B cell (primary cell): ENCODE measurements at places on chromosomes 16 and 17. TPM values are rescaled to one million over a fixed set of nuclear protein-coding genes. Genes with fewer than 3 reads are reported as not detected.

POLR3K gene
- 28.3 and 34.9 TPM in 2 replicates for total RNA-seq

MPP3 gene
- total RNA-seq, result not detected in 2 replicates

DNA sequence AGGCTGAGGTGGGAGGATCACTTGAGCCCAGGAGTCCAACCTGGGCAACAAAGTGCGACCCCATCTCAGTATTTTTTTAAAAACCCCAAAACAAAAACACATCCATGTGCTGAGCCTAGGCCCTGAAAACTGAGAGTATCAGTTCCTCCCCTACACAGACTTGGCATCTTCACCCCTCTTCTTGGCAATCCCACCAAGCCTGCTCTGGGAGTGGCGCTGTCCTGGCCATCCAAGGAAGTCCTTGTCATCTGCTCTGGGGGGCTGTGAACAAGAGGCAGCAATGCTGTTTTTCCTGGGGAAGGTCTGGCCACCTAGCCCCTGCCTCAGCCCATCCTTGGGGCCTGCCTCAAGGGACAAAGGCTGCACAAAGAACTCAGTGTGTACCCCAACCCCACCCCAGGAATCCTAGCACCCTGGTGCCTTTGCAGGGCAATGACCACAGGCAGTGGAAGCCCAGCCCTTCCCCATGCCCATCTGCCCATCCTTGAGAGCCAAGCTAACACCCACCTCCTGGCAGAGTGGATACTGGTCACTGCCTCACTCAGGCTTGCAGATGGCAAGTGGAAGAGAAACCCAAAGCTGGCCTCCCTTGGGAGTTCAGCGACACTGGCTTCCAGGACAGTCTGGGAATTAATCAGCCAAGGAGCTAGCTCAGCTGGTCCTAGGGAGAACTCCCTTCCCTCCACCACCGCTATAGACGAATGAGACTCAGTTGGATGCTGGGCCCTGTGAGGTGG, 14.8 kb upstream of the GFOD2 start:
- DNase-seq, result no peak

DNA sequence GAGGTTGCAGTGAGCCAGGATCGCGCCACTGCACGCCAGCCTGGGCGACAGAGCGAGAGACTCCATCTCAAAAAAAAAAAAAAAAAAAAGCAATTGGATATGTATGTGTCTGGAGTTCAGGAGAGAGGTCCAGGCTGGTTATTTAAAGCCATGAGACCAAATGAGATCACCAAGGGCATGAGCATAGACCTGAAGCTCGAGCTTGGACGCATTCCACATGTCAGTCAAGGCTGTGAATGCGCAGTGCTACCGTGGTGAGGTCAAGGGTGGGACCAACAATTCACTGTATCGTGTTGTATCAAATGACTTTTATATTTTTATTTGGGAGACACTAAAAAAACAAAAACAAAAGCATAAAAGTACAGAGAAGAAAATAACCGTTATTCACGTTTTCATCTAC, 29.1 kb upstream of the SPNS2 start:
- no peak for DNase-seq

DNA sequence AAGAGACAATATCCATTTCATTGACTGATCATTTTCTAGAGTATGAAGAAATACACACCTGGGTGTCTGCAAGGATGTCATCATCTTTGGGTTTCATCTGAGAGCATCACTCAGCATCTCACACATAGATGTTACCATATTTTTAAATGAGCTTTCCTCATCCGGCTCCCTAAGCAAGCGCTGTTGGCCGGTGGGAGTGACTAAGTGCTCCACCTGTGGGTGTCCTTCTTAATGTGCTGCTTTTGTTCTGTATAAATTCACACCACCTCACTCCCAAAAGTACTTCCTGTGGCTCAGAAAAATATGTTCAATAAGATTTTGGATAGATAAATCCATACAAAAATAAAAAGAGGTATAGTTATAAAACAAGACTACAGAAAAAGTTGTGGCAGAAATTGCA, 7.4 kb downstream of the SSTR2 start:
- no peak for DNase-seq
